Skin of body (tissue), 3 donors: ENCODE measurements at places on chromosomes 5 and 9. TPM values are rescaled to one million over a fixed set of nuclear protein-coding genes. Genes with fewer than 3 reads are reported as not detected.

DNA sequence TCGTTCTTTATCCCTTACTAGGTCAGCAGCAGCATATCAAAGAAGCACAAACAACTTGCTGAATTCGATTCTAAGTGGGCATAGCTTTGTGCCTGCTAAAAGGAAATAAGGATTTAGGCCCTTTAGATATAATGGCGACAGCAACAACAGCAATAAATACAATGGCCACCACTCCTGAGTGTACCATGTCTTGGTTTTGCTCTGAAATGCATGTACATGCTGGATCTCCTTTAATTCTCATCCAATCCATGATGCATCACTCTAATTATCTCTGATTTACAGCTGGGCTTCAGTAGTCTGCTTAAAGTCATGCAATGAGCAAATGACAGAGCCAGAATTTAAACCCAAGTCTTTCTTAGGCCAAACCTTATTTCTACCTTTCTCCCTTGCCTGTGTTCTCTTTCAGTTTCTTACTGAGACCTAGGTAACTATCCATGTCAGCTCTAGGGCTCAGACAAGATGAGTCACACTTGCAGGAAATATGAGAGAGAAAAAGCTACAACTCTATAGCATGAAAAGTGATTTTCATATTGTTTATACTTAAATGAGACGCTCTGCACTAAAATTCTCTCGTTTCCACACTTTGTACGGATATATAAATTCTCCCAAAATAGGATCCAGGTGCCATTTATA is 111.8 kb downstream of the HMHB1 start:
- no peak for DNase-seq

- DNase-seq, result no peak
Measured at GRCh38 chr5:39333104-39333503, 31.2 kb downstream of the C9 start.

GRCh38 chr9:75299324-75299723 is 211.0 kb downstream of the OSTF1 start:
- no peak for DNase-seq

- no peak for DNase-seq
Measured at GRCh38 chr9:1222511-1222910, 172.4 kb downstream of the DMRT2 start.

LIFR gene
- total RNA-seq, result 70.8 TPM

DNA sequence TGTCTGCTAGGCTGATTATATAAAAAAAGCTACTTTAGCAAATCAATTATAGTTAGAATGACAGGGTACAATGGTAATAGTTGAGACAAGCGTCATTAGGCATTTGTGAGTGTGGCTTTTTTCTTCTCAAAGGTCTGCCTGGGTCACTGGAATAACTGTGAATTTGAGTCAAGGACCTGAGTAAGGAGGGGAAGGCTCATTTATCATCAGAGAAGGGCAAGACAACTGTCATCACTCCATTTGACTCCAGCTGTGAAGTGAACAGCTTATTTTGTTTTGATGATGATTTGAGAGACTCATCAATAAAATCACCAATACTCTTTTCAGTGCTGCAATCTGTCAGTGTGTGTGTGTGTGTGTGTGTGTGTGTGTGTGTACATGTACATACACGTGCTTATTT is 118.6 kb downstream of the MAT2B start:
- no peak for DNase-seq

OR2V2 gene
- total RNA-seq, result under 0.01 TPM

- no peak for DNase-seq
Measured at GRCh38 chr5:52758014-52758413, 29.7 kb upstream of the ITGA1 start.

GRCh38 chr5:54148067-54148845 is 162.1 kb downstream of the ARL15 start:
- peak; percentile 67 for DNase-seq

CARD6 gene
- 3.9 TPM for total RNA-seq

TRUB2 gene
- 12.8 TPM for total RNA-seq

SV2C gene
- total RNA-seq, result 0.10 TPM

ECPAS gene
- 91.0 TPM for total RNA-seq

HAVCR1 gene
- total RNA-seq, result 0.30 TPM

MUSK gene
- total RNA-seq, result 1.1 TPM

- DNase-seq, result no peak
Measured at GRCh38 chr5:152673601-152674000, 268.5 kb upstream of the NMUR2 start.

DNA sequence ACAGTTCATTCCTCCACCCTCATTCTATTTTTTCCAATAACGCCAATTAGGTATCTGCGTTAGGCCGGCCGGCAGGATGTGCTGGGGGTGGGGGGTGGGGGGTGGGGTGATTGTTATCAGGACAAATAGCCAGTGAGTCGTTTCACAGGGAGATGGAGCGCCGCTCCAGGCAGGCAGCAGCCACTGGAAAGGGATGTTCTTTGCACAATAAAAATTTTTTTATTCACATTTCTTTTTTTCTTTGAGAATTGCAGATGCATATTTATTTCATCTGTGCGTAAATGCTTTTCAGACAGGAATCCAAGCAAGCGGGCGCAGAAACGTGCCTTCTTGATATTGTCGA is 4.1 kb downstream of the LMX1B start:
- DNase-seq, result no peak

DNA sequence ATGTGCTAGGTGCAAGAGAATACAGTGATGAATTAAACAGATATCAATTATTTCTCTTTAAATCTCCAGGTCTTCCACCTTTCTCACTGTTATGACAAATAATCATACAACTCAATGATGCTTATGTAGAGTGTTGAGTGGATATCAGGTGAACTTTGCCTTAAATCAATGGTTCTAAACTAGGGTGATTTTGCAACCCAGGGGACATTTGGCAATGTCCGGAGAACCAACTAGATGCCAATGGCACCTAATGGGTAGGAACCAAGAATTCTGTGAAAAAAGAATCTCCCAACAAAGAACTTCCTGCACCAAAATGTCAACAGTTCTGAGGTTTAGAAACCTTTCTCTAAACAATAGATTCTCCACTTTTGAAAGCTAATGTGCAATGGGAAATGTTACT is 52.0 kb upstream of the GDNF start:
- no peak for DNase-seq
